H54 (cell line): ENCODE measurements at places on chromosomes 6 and 20.

DNA sequence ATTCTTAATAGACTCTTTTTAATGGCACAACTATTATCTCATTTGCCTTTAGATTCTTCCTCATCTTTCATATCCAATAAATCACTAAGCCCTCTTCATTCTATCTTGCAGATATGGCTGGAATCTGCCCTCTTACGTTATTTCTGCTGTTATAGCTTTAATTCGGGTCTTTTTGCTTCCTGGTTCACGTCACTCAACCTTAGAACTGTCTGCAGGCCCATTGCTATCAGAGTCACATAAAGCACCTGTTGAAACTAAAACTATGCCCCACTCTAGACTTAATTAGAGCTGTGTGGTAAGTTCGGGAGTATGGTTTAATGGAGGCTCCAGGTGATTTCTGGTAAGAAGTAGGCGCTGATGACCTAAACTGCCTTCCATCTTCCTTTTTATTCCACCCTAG is 988 bp downstream of the QRSL1 start:
- DNase-seq, result no peak

DNA sequence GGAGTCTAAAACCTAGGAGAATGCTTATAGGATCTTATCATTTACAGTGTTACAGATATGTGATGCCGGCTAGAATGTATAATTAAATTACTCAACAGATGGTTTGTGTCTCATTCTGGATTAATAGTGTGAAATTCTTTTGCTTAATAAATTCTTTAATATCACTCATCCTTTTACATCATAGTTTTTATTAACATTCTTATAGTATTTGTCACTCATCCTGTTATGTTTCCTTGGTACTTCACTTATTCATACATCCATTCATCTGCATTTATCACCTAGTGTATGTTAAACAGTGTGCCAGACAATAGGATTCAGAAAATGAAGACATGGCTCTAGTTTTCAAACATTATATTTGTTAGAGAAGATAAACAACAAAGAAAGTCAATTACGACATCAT is 468.7 kb downstream of the FRK start:
- no peak for DNase-seq

DNA sequence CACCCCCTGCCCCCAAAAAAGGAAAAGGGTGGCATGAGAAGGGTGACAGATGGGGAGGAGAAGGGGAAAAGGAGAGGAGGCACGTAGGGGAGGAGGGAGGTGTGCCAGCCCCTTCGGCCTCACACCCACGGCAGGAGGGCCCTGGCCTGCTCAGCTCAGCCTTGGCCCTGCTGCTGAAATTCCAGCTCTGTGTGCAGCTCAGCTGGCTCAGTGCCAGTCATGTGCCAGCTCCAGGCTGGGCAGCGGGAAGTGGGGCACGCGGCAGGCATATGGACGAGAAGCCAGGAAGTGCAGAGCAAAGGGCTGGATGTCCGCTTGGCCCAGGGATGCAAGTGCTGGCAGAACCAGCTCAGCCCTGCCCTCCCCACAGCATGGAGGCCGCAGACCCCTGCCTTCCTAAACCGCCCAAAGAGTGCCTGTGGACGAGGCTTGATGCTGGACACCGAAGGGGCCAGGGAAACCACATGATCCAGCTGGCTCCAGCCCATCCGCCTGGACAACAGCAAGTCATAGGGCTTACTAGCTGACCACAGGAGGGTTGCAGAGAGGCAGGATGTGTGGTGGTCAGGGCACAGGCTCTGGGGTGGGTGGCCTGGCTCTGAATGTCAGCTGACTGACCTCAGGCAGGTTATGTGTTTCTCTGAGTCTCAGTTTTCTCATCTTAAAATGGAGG is 60.2 kb downstream of the NOL4L start:
- DNase-seq, result no peak

- DNase-seq, result no peak
Measured at GRCh38 chr6:113732384-113732966, 124.7 kb upstream of the MARCKS start.

- DNase-seq, result peak; percentile 91
Measured at GRCh38 chr20:44738813-44739477, 6.7 kb upstream of the KCNK15 start.

GRCh38 chr6:92748131-92748530 is 671.2 kb downstream of the EPHA7 start:
- no peak for DNase-seq

- no peak for DNase-seq
Measured at GRCh38 chr6:159972506-159973268, 3.8 kb downstream of the IGF2R start.

- no peak for DNase-seq
Measured at GRCh38 chr6:128663238-128663637, 142.8 kb upstream of the PTPRK start.

DNA sequence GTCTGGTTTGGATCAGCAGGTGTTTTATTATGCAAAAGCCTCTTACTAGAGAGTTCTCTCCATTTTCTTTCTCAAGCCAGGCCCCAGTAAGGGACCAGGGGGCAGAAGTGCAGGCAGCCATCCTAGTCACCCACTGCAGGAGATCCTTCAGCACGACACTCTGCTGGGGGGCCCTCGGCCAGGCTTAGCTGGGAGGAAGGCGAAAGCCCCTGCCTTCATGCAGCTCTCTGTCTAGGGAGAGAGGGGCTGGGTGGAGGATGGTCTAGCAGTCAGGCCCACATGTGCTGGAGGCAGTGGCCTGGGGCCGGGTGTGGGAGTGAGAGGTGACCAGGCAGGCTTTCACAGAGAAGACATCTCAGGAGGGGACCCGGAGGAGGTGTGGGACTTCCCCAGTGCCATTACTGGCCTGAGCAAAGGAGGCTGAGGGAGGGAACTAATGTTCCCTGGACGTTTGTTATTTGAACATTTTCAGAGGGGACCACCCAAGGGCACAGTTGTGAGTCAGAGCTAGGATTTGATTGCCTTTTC is 33.5 kb upstream of the VSTM2L start:
- no peak for DNase-seq

DNA sequence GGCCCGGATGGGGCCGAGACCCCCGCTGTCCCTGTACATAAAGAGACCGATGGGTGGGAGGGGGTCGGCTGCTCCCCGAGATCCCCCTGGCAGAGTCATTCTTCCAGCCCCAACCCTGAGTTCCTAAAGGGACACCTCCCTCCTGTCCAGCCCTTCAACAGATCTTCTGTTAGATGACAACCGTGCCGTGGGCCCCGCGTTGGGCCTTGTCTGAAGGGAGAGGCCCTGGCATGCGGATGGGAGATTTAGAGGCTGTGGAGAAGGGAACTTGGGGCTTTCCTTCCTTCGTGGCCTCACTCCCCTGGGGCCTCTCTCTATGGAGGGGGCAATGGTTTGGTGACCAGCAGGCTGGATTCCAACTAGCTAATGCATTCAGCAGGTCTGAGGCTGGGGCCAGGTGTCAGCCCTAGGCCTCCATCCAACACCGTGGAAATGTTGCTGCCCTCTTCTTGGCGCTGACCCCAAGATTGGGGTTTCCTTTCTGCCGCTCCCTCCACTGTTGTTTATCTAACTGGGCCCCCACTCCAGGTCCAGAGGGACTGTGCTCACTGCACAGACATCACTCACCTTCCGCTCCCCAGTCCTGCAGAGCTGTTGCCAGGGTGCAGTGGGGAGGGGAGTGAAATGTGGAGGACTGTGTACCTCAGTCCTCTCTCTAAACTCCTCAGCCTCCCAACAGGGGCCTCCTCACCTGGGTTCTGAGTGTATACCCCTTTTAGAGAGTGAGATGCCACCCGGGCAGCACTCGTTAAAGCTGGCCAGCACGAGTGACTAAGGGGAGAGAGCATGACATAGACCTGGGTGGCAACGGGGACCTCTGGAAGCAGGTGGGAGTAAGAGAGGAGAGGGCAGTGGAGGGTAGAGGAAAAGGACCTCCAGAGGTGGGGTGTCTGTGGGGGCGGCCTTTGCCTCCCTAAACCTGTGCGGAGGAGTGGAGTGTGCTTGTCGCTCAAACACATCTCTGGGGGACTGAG is 6.7 kb downstream of the TMEM151B start:
- DNase-seq, result no peak
